Fibroblast of skin of back (primary cell): ENCODE measurements at places on chromosomes 7 and 10.

- peak; percentile 89 for DNase-seq
These were observed 69.5 kb upstream of the ZNF438 start for GRCh38 chr10:31101123-31101522.

- no peak for DNase-seq
These were observed 70.8 kb upstream of the ZMIZ1 start for GRCh38 chr10:78997635-78998618.

DNA sequence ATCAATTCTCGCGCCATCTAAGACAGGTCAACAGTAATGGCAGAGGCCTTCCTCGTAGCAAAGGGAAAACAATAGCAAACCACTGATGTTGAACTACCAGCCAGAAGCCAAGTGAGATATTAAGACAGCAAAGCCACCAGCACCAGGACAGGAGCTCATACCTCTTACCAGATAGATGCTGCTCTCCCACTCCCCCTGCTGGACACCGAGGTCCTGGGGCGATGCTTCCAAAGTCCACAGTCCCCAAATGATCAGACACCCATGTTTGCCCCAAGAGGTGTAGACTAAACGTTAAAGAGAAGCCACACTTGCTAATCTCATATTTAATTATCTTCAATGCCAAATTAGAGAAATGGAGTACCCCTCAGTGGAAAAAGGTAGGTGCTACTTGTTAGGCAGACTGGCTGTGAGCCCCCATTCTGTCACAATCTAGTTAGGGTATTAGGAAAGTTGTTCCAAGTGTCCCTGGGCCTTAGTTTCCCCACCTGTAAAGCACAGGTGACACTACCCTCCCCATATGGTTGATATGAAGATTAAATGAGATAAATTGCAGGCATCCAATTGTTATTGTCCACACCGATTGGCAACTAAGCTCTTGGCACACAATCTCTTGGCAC is 39.9 kb downstream of the TOMM7 start:
- DNase-seq, result peak; percentile 57

DNA sequence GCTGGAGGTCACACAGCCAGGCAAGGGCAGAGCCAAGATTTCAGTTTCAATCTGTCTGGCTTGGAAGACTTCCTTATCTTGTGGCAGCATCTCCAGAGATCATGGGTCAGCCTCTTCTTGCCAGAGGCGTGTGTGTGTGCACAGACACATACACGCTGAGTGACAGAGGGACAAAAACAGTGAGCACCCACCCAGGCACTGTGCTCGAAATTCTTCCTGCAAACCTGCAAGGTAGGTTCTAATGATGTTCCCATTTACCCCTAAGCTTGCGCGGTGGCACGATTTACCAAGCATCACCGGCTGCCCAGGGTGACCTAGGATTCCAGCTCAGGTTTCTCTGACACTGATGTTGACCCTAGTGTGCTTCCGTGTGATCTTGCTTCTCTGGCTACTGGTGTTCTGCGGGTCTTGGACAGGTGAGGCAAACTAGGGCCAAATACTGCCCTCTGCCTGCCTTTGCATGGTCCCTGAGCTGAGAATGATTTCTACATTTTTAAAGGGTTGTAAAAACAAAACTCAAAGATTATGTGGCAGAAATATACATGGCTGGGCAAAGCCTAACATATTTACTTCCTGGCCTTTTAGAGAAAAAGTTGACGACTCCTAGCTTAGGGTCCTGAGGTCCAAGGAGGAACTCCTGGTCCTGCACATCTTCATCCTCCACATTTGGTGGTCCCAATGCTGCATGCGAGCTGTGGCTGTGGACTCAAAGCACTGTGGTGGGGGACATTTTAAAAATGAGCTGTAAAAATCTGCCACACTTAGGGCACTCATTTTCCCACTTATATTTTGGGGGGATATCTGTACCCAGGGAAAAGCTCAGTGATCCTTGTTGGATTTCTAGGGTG is 268.5 kb downstream of the RPS24 start:
- no peak for DNase-seq

DNA sequence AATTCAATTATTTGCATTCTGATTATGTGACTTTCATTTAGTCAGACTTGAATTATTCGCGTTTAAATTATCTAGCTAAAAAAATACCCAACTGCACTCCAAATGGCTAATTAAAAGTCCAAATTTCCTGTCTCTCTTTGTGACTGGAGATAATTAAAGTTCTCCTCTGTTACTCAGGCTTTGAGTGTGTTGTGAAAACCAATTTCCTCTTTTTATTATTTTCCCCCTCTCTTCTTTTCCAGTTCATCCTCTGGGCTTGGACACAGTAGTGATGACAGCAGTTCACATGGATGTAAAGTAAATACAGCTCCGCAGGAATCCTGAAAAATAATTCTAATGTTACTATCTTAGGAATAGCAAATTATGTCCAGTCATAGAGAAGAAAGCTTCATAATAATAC is 80.6 kb downstream of the SNX10 start:
- DNase-seq, result no peak

DNA sequence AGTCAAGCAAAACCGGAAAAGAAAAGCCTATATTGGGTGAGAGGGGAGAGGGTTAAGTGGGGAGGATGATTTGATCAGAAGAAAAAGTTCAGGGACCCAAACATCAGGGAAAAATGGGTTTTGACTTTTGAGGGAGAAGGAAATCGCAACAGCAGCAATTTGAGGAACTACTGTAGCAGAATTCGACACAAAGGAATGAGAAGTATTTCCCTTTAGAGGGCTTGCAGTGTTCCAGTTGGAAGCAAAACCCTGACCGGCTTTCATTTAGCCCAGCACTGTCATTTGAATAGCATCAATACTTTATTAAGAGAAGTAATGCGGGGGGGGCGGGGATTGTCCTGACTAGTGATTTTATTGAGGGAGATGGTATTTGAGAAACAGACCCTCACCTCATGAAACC is 37.2 kb upstream of the GATA3 start:
- DNase-seq, result peak; percentile 43

- no peak for DNase-seq
These were observed 354.8 kb upstream of the CELF2 start for GRCh38 chr10:10662716-10663408.

DNA sequence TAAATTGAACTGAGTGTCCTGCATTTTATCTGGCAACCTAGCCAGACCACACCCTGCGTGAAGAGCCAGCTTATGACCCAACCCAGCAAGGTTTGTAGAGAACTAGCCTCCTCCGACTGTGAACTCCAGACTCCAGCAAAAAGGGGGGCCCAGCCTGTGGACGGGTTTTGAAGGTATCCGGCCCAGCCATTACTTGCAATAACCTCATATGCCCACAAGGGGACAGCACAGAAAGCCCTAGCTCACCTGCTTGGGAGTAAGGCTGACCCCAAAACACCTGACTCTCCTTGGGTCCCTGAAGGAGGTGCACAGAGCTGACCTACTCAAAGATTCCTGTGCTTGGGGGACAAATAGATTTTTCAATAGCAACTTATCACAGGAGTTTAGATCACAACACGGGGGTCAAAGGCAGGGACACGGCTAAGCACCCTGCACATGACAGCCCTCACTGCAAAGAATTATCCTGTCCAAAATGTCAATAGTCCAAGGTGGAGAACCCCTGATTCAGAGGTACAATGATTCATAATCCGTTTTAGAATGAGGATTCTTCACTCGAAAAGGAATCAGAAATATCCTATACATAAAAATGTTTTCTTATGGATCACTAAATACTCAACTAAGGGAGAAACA is 4.6 kb downstream of the TRPV6 start:
- DNase-seq, result peak; percentile 17

DNA sequence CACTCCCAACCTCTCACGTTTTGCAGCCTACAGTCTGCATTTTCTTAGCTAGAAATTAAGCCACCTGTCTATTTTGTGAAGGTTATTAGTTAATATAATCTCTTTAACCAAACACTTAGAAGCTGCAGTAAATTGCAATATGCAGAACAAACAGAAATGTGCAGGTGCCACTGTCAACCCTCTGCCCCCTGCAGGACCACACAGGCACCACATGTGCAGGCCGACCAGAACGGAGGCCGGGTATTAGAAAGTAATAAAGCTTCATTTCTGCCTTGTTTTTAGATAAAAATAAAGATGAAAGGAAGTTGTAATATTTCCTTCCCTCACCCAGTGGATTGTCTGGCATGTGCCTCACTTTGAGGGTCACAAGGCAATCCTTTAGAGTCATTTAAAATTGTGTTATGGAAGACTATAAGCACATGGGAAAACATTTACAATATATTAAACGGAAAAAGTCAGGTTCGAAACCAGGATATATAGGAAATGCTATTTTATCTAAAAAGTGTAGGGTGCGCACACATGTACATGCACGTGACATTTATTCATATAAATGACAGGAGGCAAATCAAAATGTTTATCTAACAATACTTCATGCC is 158.2 kb downstream of the ARHGAP12 start:
- no peak for DNase-seq

DNA sequence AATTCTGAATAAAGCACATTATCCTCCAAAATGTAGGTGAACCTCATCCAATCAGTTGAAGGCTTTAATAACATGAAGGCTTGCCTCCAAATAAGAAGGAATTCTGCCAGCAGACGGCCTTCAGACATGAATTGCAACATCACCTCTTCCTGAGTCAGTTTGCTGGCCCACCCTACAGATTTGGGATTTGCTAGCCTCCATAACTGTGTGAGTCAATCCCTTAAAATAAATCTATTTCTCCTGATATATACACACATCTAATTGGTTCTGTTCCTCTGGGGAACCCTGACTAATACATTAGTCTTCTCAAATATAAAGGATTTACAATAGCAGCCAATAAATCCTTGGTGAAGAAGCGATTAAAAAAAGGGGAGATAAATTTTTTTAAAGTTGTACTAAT is 34.8 kb upstream of the OSBPL3 start:
- DNase-seq, result peak; percentile 90

DNA sequence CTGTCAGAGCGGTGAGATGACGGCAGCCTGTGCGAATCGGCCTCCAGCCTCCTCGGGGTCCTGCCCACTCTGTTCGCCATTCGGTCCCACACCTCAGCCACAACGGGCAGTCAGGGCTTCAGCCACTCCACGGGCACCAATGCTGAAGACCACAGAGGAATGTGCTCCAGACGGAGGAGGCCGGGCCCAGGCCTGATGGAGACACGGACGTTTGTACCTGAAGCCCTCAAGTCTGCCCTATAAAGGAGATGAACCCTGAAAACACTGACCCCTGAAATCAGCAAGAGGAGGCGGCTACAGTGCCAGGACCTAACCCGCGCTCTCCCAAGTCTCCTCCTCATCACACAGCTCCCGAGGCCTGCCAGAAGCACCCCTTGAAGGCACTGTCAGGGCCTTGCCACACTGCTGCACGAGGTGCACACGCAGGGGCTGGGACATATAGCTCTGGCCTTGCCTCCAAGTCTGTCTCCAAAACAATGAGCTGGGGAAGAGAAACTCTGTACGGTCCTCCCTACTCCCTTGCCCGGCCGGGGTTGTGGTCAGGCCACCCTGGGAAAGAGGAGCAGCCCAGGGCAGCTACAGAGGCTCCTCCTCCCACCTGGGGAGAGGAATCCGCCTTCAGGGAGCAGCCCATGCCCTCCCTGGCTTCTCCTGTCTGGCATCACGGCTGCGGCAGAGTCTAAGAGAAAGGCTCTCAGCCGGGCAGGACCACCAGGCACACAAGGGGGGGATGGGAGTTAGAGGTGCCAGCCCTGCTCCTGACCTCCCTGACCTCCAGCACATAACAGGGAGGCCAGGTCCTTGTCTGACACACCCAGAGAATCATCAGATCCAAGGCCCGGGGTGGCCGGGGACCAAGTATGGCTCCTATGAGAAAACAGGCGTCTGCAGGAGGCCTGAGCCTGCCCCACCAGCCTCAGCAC is 310.1 kb downstream of the PTPRN2 start:
- no peak for DNase-seq

GRCh38 chr7:15686295-15686956 is at the start of gene MEOX2:
Gene MEOX2 (minus strand): TSS chr7:15686683. CDS start chr7:15686402, 281 bp downstream.
- DNase-seq, result peak; percentile 79

DNA sequence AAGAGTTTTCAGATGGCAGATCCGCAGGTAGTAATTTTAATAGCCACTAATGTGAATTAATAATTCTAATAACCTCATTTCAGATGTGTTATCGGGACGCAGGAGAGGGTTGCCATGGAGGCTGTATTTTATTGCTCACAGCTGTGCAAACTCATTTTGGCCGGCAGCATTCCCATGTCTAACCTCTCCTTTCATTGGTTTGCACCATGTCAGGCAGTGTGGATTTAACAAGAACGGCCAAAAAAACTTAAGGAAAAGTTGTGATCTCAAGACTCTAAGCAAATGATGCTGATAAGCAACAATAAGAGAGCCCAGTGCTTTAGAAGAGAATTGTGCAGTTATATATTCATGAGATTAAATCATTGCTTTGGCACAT is 88.7 kb upstream of the NRP1 start:
- no peak for DNase-seq

DNA sequence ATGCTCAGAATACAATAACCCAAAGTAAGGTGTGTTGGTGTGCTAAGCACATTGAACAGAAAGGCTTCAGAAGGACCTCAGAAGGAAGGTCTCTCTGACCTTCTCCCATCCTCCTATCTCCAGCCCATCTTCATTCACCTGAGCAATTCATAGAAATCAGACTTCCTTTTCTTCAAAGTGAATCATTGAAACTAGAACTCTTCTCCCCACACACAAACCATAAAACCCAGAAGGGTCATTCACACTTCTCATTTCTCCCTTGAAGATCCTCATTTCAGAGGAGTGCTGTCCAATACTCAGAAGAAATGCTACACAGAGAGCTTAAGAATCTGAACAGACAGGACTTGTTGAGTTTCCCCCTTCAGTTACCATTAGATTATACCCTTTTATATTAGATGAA is 89.5 kb downstream of the VWDE start:
- DNase-seq, result no peak

DNA sequence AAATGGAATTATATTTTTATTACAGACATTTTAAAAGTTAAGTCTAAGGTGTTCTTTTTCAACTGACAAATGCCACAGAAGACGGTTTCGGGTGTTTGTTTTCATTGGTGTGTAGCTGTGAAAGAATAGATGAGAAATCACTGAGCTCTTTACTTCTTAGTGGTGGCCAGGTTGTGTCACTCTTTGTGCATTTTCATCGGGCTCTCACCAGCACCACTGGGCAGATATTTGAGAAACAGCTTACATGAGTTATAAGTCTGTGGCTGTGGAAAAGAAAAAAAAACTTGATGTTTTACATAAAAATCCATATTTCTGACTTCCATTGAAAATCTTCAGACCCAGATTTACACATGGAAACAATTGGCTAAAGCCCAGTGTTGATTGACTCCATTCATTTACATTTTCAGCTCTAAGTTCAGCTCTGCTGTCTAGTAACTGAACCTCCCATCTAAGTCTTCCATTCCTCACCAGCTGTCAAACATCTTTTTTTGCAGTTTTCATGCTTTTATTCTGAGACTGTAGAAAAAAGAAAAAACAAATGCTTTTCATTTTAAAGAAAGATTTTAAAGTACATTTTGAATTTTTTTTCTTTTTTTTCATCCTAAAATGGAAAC is 22.3 kb downstream of the CABCOCO1 start:
- DNase-seq, result no peak

DNA sequence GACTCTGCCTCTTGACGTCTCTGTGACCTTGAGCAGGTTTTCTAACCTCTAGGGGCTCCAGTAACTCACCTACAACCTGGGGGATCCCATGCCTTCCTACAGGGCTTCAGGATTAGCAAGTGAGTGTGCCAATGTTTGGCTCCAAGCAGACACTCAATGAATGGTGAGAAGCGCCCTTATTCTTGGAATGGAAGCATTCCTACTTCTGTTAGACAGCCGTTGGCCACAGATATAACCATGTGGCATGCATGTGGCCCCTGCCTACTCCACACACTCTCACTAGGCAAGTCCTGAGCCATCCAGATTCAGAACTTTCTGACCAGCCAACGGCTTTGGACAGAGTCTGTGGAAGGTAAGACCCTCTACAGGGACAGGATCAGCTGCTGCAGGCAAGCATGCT is 108.9 kb upstream of the LYZL2 start:
- DNase-seq, result no peak

- DNase-seq, result peak; percentile 87
These were observed 8.5 kb downstream of the ITPRIP start for GRCh38 chr10:104329735-104330134.
